ENCODE measurements at places on chromosomes 12 and 14.
A peak's percentile ranks its signal among the peaks of the same experiment; 100 is the strongest.

- DNase-seq, result no peak
Measured at GRCh38 chr12:41441180-41441579, 253.1 kb downstream of the PDZRN4 start.

GRCh38 chr12:47863985-47864384 is 40.8 kb downstream of the VDR start:
- DNase-seq, result no peak

- DNase-seq, result no peak
Measured at GRCh38 chr12:70177631-70178030, 65.6 kb upstream of the CNOT2 start.

DNA sequence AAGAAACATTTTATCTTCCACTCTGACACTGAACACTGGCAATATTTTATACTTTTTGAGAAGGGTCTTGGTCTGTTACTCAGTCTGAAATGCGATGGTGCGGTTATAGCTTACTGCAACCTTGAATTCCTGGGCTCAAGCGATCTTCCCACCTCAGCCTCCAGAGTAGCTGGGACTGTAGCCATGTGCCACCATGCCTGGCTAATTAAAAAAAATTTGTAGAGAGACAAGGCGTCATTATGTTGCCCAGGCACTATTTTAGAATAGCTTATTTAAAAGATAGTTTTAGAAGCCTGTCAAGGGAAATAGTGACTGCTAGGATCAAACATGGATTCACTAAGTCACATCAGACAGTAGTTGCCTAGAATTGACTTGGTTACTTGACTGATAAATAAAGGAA is 5.9 kb downstream of the ERC1 start:
- DNase-seq, result no peak

DNA sequence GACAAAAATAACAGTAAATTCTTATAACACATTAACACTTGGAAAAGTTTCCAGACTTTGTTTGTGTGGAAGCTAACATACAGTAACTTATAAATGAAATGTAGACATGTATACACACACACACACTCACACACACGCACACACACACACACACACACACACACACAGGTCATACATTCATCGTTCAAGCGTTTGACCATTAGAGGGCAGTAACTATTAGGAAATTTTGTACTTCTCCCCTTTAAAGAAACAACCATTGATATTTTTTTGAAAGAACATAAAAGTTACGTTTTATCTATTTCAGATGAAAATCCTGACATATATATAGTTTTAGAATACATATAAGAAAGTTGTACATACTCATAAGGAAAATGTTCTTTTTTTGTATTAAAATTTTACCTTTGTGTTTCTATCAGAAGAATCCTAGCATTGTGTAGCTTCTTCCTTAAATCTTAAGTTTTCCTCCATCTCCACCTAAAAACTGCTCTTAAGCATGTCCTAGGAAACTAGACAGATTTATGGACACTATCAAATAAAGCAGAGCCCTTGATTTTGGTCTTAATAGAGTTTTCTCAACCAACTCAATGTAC is 29.0 kb downstream of the PTPRQ start:
- DNase-seq, result peak; percentile 10

GRCh38 chr12:107844312-107844921 is 69.9 kb downstream of the ASCL4 start:
- DNase-seq, result no peak

GRCh38 chr12:113906411-113907200 is 59.5 kb downstream of the RBM19 start:
- no peak for DNase-seq

DNA sequence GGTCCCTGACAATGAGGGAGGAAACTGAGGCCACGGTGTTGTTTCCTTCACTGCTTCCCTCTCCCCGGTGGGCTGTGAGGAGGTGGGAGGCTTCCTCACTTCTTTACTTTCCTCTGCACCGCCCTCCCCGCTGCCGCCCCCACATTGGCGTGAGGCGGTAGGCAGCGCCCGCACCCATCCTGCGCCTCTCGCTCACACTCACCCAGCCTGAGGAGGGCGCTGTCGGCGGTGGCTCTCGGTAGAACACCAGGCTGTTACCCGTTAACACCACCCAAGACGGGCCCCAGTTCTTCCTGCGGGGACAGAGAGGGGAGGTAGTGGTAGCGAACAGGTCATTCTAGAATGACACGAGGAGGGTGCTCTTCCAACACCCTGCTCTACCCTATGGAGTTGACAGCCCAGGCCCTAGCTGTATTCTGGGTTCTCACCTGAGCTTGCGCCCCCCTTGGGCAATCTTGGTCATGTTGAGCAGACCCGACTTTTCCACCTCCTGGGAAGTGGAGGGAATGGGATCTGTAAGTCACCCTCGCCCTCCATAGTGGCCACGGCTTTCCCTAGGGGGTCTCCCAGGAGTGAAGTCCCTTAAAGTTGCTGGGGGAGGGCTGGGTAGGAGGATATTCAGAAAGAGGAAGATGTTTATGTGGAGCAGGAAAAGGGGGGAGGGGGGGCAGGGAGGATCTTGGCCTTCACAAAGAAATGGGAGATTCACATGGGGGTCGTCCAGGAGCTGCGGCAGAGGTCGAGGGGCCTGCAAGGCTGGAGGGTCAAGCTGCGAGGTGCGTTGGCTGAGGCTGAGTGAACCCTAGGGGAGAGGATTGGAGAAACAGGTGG is 3.3 kb downstream of the ARHGAP9 start:
- DNase-seq, result no peak

DNA sequence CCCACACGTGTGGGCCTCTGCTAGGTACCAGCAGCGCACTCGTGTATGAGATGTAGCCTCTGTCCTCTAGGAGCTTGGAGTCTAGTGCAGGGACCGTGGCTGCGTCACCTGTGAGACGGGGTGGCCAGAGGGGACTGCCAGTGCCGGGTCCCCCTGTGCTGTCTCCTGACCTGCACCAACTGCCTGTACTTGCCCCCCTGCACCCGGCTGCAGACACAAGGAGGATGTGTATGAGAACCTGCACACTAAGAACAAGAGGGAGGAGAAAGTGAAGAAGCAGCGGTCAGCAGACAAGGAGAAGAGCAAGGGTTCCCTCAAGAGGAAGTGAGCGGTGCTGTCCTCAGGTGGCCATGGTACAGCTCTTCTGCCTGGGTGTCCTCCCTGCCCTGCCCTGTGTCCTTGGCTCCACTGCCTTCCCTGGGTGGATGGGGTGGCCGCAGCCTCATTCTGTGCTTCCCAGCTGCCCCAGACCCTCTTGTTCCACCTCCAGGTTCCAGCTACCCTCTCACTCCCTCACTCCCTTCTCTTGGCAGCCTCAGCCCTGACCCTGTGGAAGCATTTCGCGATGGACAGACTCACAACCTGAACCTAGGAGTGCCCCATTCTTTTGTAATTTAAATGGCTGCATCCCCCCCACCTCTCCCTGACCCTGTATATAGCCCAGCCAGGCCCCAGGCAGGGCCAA is 9.6 kb downstream of the PTPN6 start:
- DNase-seq, result no peak

- no peak for DNase-seq
Measured at GRCh38 chr12:65535946-65536345, 257.5 kb downstream of the MSRB3 start.

- DNase-seq, result no peak
Measured at GRCh38 chr12:108694812-108695278, 36.5 kb downstream of the CORO1C start.

DNA sequence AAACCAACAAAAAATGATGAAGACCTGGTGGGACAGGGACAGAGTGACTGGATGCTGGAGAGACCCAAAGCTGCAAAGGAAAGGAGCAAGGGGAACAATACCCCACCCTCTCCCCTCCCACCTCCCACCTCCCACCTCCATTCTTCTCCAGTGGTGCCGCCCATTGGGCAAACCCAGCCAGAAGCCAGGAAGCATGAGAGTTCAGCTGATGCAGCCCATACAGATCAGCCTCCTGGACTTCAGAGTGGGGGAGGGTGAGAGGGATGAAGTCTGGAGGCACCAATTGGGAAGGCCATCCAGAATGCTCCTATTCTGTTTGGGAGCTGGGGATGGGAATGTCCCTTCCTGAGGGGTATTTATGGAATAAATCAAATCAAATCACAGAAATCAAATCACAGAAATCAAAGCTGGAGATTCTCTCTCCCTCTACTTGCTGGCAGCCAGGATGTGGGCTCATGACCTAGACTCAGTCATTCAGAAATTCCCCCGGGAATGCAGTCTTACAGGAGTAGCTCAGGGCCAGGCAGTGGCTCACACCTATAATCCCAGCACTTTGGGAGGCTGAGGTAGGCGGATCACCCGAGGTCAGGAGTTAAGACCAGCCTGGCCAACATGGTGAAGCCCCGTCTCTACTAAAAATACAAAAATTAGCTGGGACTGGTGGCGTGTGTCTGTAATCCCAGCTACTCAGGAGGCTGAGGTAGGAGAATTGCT is 31.1 kb downstream of the IRF2BPL start:
- DNase-seq, result no peak

- DNase-seq, result no peak
Measured at GRCh38 chr12:2348482-2348852, 295.7 kb downstream of the CACNA1C start.

GRCh38 chr12:71605039-71605438 is 58.6 kb downstream of the ZFC3H1 start:
- DNase-seq, result no peak

DNA sequence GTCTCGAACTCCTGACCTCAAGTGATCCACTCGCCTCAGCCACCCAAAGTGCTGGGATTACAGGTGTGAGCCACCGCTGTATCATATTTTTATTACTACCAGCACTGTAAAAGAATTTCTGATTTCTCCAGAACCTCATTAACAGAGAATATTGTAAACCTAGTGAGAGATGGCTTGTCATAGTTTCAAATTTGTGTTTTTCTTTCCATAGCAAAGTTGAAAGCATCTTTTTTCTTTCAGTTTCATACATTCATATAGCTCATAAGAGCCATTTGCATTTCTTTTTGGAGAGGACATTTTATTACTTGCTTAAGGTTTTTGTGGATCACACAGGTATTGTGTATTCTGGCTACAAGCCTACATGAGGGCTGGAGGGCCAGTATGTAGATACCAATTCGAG is 58.0 kb downstream of the MIS18BP1 start:
- no peak for DNase-seq

DNA sequence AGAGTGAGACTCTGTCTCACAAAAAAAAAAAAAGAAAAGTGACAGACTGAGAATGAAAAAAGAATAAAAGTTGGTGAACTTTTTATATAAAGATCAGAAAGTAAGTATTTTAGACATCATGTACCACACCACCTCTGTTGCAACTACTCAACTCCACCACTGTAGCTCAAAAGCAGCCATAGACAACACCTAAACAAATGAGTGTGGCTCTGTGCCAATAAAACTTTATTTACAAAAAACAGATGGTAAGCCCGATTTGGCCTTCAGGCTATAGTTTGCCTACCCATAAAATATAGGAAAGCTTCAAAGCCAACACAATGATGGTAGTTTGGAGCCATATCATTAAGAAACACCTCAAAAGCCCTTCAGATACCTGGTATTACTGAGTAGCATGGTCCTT is 154.5 kb upstream of the FOXN3 start:
- no peak for DNase-seq

DNA sequence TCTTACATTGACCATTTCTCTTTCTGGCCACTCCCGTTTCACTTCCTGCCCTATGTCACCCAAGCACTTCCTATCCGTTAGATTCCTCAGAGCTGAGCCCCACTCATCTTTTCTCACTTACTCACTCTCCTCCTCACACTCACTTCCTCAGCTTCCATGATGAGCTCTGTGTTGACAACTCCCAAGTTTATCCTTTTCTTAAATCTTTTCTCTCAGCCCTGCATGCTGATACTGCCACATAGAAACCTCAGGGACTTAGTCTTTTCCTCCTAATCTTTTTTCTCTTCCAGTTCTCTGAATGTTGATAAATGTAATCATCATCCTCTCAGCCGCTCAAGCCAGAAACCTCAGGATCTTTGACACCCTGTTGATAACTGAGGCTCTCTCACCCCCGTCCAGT is 99.6 kb downstream of the ANO6 start:
- no peak for DNase-seq

DNA sequence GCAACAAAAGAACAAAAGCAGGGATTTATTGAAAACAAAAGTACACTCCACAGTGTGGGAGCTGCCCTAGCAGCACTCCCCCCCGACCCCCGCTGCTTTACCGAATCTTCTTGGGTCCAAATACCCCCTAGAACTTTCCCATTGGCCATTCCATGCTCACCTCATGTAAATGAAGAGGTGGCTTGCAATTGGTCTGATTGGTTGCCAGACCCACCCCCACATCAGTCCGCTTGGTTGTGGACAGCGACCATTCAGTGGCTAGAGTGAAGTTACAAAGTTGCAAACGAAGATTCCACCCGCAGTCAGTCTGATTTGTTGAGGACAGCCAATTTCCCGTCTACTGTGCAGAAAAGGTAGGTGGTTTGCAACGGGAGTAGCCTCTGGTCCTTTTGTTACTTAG is 3.9 kb downstream of the STYX start:
- DNase-seq, result no peak

- no peak for DNase-seq
Measured at GRCh38 chr12:6824085-6824775, 2.6 kb downstream of the GPR162 start.

GRCh38 chr14:100645196-100645981 is 58.2 kb upstream of the BEGAIN start:
- no peak for DNase-seq

DNA sequence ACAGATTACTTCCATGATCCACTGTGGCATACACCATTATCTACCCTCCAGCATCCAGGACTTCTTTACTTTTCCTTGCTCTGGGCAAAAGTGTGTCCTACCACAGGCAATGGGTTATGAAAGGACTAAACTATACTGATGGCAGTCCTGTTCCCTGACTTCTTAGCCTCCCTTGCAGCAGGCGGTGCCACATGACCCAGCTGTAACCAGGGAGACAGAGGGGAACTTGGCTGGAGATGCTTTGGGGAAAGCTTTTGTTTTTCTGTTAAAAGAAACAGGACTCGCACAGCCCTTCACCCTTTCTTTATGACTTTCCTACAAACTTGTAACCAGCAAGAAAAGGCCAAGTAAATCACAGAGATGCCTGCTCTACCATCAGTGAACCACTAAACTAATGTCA is 394.4 kb downstream of the PCNX1 start:
- DNase-seq, result no peak

DNA sequence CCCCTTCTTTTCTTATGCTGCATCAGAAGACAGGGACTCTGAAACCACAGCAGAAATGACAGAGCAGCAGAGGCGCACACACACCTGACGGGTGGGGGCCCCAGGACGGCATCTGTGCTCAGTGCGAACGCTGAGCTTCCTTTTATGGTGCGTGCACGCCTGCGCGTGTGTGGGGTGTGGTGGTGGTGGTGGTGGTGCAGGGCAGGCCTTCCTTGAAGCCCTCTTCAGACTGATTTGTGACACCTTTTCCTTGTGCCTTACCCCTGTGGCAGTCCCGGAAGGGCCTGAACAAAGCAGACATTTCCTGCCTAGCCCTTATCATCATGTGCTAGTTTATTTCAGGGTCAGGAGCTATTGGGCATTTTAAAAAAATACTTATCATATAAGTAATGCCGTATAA is 75.7 kb downstream of the TSPAN9 start:
- DNase-seq, result no peak

- DNase-seq, result peak; percentile 45
Measured at GRCh38 chr14:50937325-50937724, 7.0 kb downstream of the PYGL start.

GRCh38 chr12:120846721-120847120 is 57.4 kb downstream of the SPPL3 start:
- DNase-seq, result no peak

Measured in BJ (cell line).